Stimulated activated CD4-positive, alpha-beta T cell treated with anti-CD3 and anti-CD28 coated beads, TNF-alpha, amount 100 ng/mL, for 4 hours (primary cell): ENCODE measurements at places on chromosomes 11 and 22.

DNA sequence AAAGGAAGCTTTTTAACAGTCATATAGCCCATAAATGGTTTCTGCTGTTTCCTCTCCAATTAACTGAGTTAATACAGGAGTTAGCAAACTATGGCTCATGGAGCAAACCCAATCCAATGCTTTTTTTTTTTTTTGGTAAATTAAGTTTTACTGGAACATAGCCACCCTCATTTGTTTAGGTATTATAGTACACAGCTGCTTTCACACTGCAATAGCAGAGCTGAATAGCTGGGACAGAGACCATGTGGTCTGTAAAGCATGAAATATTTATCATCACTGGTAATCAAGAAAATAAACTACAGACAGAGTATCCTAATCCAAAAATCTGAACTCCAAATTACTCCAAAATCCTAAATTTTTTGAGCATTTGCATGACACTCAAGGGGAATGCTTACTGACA, 53.7 kb downstream of the RDX start:
- no peak for DNase-seq

- DNase-seq: no peak
These were observed 31.9 kb upstream of the SMIM38 start for GRCh38 chr11:69123593-69124545.

DNA sequence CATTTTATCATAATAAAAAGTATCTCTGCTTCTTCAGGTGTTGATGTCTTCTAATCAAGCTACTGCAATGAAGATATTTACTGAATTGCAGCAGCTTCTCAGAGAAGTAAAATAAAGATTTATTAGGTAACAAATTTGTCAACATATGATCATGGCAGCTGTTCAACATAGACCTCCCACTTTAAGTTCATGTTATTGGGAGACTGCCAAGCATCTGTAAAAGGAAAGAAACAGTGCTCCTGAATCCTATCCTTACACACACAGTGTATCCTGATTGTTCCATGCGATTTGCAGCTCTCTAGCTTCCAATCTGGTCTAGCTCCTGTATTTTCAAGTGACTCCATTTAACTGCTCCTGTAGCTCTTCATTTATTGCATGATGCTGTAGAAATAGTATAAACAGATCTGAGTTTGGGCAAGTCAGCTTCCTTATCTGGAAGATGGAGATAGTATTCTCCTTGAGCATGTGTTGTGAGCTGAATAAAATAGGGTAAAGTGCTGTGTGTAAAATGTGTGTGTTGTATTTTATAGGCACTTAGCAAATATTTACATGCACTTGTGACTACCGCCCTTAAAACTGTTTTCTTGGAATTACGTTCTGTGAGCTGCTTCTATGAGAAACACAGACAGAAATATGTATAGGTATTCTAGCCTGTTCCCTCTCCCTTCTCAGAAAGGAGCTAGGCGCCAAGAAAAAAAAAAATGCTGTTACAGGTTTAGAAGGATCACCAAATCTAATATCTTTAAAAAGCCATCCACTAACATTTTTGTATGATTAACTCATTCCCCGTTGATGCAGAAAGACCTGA, 290.6 kb downstream of the JRKL start:
- no peak for DNase-seq

DNA sequence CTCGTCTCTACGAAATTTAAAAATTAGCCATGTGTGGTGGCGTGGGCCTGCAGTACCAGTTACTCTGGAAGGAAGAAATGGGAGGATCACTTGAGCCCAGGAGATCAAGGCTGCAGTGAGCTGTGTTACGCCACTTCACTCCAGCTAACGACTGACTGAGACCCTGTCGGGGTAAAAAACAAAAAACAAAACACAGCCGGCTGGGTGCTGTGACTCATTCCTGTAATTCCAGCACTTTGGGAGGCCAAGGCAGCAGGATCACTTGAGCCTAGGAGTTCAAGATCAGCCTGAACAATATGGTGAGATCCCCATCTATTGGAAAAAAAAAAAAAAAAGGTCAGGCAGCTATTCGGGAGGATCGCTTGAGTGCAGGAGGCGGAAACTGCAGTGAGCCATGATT, 2.4 kb downstream of the PAFAH1B2 start:
- DNase-seq: no peak

DNA sequence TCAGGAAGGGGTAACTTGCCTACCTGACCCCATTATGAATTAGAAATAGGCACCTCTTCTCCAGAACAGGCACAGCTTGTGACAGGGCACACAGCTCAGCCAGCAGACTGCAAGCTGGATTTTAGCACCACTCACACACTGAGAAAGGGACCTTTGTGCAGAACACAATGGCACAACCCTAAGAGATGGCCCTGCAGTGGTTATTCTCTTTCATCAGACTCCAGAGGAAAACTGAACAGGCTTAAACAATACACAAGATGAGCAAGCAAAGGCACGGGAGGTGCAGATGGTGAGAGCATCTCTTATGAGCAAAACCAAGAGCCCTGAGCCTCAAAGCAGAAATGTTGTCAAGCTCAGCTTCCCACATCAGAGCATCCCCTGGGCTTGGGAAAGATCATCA, 93.8 kb upstream of the LRRC55 start:
- DNase-seq: no peak

GRCh38 chr11:103803062-103803461, 233.4 kb upstream of the DDI1 start:
- no peak for DNase-seq

- DNase-seq: no peak
These were observed 668 bp downstream of the MADD start for GRCh38 chr11:47270331-47271271.

GRCh38 chr22:19769393-19769715, 8.8 kb downstream of the TBX1 start:
- DNase-seq: no peak

DNA sequence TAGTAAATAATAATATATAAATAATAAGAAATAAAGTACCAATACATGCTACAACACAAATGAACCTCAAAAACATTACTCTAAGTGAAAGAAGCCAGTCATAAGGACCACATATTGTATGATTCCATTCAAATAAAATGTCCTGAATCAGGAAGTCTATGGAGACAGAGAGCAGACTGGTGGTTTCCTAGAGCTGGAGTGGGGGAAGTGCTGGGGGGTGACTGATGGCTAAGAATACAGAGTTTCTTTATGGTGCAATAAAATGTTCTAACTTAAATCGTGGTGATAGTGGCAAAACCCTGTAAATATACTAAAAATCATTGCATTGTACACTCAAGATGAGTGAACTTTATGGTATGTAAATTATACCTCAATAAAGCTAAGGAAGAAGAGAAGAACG, 376.5 kb downstream of the BUD13 start:
- no peak for DNase-seq

GRCh38 chr11:117409511-117409910, 81.9 kb downstream of the CEP164 start:
- no peak for DNase-seq

- DNase-seq: no peak
These were observed 5.1 kb downstream of the OR10V1 start for GRCh38 chr11:59708537-59708936.

DNA sequence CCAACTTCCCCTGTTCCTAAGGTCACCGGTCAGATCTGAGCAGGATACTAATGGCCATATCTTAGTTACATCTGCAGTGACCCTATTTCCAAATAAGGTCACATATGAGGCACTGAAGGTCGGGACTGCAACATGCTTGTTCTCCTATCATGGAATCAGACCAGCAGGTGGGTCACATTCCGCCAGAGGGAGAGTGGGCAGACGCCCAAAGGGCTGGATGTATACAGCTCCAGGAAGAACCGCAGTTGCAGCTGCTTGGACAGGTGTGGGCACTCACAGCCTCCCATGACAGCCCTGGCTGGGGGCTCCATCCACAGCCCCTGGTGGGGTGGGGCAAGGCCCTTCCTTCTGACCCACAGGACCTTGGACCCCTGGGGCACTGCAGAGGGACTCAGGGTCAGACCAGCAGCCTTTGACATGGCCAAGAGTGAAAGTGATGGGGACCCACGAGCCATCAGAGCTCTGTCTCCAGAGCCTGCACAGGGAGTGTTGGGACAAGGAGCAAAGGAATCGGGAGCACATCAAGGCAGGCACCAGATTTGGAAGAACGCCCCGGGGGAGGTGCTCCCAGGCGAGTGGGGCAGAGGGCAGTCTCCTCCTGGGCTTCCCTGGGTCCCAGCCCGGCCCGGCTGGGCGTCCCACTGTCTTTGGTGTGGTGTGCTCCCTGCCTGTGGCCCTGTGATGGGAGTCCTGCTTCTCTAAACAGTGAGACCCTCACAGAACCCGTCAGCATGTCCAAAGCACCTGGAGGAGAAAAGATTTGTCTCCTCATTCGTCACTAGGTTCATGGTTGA, 13.3 kb upstream of the CD81 start:
- no peak for DNase-seq

DNA sequence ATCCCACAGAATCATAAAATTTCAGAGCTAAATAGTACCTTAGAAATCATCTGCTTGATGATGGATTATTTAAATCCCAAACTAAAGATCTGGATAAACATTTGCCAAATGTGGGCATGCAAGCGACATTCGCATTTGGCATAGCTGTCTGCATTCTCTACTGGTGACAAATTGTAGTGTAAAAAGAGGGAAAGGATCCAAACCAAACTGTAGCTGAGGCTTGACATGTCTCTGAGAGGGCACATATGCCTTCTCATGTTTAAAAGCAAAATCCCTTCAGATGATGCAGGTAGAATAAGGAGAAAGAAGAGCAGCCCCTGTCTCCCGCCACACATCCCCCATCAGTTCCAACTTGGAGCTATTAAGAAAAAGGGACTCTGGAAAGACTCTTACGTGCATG, 257.5 kb upstream of the MTNR1B start:
- no peak for DNase-seq
